ENCODE measurements at places on chromosomes 4 and X.

GRCh38 chrX:68686097-68686977 lies 38.9 kb downstream of the STARD8 start:
- no peak for DNase-seq

GRCh38 chr4:21136051-21136630 lies 435.9 kb downstream of the PACRGL start:
- DNase-seq, result no peak

DNA sequence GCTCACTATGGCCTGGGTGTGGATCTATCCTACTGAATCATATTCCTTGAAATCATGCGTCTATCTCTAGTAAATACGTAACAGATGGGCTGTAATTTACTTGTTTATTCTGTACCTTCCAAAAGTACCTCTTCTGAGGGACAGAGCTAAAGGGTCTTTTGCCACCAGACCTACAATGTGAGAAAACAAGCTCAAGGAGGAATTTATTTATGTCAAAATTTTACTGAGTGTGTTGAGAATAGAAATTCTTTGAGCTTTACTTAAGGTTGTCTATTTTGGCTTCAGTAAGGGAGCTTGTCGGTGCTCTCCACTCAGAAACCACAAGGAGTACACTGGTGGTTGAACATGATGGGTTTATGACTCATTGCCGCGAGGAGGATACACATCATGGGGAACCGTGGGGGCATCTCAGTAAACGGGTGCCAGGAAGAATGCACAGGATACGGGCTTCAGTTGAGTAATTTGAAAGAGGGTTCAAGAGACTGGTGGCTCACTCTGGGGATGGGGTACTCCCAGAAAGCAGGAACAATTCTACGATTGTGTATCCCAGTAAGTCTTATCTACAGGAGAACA lies 3.0 kb downstream of the ANK2 start:
- DNase-seq, result no peak

- no peak for DNase-seq
Measured at GRCh38 chr4:181761156-181761555, 482.0 kb upstream of the TENM3 start.

Measured in stimulated activated CD4-positive, alpha-beta T cell treated with anti-CD3 and anti-CD28 coated beads, TNF-alpha, amount 100 ng/mL, for 1 hour (primary cell).